ENCODE measurements at places on chromosomes 11 and 22.

- DNase-seq = peak; percentile 65
These were observed 8.6 kb downstream of the PLA2G6 start for GRCh38 chr22:38172832-38173640.

- DNase-seq = no peak
These were observed 18.5 kb downstream of the SLC35F2 start for GRCh38 chr11:107840129-107840484.

- no peak for DNase-seq
These were observed 60.0 kb downstream of the MYEOV start for GRCh38 chr11:69353696-69354544.

DNA sequence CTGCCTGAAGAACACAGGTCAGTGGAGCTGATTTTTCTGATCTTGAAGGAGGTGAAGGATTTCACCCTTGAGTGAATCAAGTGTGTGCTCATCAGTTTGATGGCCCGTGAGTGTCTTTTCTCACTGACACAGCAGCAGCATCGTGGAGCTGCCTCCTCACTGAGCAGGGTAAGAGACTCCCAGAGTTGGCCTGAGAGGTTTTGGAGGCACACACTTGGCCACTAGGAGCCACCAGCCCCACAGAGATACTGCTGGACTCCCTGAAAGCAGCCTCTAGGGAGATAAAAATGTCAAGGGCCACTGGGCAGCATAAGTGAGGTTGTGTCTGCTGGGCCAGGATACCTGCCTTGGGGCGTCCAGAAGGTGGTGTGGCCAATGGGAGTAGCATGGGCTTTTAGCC lies 245.4 kb downstream of the GRIK4 start:
- DNase-seq = no peak

GRCh38 chr11:41861838-41862237 lies 402.4 kb upstream of the LRRC4C start:
- DNase-seq = no peak

- DNase-seq = no peak
These were observed 154.2 kb downstream of the DLG2 start for GRCh38 chr11:85472953-85473352.

GRCh38 chr11:126359431-126360048 lies 4.1 kb downstream of the ST3GAL4 start:
- DNase-seq = peak; percentile 83
